GM13977 (cell line): ENCODE measurements at places on chromosomes 7 and 10.

DNA sequence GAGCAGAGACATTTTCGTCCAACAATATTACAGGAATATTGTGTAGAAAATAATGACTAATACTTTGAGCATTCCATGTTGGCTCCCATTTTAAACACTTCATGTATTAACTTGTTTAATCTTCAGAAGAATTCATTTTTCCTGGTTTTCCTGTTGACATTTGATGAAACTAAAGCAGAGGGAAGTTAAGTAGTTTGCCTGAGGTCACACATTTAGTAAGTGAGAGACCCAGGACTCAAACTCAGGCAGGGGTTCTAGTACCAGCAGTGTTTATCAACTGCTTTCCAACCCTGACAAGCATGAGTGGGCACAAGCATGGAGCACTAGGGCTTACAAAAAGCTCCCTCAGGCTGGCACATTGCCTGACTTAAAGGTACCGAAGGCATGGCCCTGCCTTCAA lies 719.1 kb downstream of the AUTS2 start:
- DNase-seq = no peak

DNA sequence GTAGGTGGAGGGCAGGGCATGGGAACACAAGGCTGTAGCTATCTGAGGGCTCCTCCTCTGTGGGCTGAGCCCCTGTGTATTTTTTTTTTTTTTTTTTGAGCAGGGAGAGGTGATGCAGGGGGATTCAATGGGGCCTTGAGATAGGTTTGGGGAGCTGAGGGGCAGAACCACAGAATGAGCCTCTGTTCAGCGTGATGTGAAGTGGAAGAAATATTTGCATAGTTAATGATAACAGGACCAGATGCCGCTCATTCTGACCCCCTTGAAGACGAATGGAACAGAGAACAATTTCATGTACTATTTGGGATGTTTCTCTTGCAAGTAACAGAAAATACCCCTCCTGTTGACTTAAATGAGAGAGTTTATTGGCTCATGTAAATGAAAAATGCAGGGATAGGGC lies 69.7 kb upstream of the EMX2 start:
- DNase-seq = no peak

GRCh38 chr7:23261843-23262452 lies 15.4 kb downstream of the GPNMB start:
- DNase-seq = peak; percentile 77

DNA sequence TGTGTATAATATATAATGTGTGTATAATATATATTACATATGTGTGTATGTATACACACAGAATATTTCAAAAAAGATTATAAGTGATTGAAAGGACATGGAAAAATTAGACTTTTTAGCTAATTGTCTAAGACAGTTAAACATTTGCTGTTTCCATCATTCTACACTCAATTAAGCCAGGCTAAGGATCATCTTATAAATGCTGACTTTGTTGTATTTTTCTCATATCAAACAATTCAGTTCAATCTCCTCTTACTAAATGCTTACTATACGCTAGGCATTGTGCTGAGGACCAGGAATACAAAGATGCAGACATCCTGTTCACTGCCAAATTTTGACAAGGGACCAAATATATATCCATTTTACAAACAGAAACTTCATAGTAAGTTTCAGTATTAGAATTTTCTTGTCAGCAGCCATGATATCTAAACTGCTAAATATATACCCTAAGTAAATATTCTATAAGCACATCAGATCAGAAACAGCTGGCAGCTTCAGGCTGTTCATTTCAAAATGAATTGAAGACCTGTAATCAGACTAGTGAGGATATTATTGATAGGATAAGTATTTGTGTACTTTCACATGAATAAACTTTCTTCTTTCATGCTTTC lies 10.3 kb upstream of the LRRN3 start:
- no peak for DNase-seq

GRCh38 chr10:33145451-33146188 lies 187.6 kb upstream of the ITGB1 start:
- DNase-seq = no peak

- no peak for DNase-seq
Measured at GRCh38 chr10:817371-817770, 114.1 kb downstream of the LARP4B start.

DNA sequence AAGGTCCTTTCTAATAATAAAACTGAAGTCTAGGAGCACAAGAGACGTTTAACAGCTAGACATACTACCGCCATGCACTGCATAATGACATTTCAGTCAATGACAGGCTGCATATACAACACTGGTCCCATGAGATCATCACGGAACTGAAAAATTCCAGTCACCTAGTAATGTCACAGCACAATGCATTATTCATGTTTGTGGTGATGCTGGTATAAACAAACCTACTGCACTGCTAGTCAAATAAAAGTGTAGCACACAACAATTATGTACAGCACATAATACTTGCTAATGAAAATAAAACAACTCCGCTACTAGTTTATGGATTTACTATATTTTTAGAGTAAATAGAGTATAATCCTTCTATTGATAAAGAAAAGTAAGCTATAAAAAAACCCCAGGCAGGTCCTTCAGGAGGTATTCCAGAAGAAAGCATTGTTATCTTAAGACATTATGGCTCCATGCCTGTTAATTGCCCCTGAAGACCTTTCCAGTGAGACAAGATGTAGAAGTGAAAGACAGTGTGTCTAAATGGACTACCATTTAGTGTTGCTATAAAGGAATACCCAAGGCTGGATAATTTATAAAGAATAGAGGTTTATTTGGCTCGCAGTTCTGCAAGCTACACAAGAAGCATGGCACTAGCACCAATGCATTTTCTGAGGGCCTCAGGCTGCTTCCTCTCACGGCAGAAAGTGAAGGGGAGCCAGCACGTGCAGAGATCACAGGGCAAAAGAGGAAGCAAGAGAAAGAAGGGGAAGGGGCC lies 47.1 kb downstream of the HIBADH start:
- DNase-seq = no peak

- no peak for DNase-seq
Measured at GRCh38 chr10:108363576-108363975, 1199.1 kb upstream of the SORCS1 start.

DNA sequence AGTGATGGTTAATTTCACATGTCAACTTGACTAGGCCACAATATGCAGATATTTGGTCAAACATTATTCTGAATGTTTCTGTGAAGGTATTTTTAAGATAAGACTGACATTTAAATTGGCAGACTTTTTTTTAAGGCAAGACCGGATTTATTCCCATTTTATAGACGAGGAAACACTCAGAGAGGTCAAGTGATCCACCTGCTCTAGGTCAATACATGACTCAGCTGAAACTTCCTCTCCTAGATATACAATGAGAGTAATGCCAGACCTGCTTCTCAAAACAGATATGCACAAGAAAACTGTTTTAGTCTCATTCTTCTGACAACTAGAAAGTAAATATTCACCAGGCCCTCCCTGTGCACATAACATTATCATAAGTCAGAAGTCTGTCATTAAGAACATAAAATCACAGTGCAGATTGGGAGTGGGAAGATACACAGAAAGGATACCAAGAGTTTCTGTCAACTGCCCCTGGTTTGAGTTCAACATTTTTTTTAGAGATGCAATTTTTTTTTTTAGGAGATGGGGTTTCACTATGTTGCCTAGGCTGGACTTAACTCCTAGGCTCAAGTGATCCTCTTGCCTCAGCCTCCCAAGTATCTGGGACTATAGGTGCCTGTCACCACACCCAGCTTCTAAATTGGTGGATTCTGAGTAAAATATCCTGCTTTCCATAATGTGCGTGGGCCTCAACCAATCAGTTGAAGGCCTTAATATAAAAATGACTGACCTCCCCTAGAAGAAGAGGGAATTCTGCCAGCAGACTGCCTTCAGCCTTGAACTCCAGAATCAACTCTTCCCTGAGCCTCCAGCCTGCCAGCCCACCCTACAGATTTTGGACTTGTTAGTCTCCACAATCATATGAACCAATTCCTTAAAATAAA lies 121.4 kb downstream of the ZFAND4 start:
- no peak for DNase-seq

DNA sequence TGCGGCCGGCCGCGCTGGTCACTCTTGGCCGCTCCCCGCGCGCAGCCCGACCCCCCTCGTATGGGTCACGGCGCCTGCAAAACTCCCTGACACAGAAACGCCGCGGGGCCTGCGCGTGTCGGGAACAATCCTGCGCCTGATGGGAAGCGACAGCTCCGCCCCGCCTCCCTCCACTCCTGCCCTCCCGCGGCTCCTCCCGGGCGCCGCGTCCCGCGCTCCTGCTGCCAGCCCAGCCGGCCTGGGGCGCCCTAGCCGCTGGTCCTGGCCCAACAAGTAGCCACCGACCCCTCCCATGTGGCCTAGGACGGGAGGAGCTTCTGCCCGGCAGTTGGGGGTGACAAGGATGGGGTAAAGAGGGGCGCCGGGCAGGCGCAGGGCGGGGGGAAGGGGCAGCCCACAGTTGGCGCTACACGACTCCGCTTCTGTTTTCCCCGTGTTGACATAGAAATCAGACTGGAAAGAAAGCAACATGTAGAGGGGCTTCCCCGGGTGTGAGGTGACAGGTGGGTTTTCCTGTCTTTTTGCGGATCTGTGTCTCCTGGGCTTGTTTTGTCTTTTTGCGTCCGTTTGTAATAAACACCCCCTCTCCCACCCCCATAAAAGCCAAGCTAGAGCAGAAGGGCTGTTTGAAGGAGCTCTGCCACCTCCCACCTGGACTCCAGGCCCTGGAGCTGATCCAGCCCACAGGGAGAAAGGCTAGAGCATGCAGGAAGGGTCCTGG lies 35.1 kb upstream of the PAX2 start:
- no peak for DNase-seq

DNA sequence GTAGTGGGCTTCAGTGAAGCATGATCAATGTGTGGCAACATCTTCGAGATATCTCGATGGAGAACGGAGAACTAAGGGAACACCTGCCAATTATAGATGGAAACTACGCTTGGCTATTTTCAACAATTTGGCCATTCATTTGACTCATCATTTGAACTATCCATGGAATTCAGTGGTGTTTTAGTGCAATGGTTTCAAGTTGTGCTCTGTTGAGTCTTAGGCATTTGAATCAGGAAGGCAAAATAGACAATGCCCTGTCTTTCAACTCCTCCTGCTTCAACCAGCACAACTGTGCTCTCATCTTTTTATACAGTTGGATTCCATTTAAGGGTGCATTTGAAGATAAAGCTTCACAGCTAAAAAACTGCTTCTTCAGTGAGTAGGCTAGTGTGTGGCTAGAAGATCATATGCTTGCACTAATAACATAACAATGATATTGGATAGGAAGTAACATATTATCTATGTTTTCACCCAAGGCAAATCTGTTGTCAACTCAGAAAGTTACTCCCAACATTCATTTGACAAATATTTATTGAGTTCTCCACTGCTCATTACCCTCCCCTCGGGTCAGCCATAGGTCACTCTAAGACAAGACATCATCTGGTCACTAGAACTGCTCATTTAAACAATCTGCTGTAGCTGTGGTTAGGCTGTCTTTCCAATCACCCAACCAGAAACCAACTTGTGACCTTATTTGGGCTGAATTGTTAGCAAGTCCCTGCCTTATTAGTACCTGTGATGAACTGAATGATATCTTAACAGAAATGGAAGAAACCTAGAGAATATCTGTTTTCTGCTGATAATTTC lies 314.1 kb upstream of the SP4 start:
- DNase-seq = no peak

GRCh38 chr10:92124020-92124419 lies 166.9 kb downstream of the CPEB3 start:
- DNase-seq = no peak

DNA sequence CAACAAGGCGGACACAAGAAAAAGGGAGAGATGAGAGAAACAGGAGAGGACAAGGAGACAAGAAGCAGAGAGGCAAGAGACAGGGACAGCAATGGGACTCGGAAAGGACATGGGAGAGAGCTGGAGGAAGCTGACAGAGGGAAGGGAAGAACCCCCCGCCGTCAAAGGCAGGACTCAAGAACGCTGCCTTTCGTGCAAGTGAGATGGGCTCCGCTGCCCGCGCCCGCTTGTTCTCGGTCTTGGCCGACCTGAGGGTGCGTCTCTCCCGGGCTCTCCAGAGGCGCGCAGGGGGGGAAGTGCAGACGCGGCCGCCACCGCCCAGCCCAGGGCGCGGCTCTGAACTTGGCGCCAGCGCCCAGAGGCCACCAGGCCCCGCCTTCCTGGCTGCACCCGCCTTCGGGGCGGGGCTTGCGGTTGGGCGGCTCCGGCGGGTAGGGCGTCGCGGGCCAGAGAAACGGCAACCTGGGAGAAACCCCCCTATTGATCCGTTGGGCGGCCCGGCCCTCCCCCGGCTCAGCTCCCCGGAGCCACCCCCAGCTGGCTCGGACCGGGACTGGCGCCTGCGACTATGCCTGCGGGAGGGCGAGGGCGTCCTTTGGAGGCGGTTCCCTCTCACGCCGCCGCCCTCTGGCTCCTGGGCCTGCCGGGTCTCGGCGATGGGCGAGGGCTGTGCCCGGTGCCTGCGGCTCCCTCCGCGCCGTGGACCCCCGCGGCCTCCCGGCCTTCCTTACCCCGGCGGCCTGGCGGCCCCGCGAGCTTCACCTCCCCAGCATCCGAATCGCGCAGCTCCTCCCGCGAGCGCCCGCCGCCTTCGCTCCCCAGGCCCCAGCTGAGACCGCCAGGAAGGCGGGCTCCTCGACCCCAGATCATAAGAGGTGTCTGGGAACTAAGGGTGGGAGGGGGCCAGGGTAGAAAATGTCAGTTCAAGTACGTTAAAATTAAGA lies 2.2 kb upstream of the ANTXRL start:
- DNase-seq = peak; percentile 90

GRCh38 chr10:89269433-89270152 lies 18.0 kb upstream of the LIPA start:
- DNase-seq = no peak

- DNase-seq = no peak
Measured at GRCh38 chr7:133535308-133535707, 282.4 kb downstream of the EXOC4 start.

GRCh38 chr10:89377705-89378637 lies at the start of gene IFIT1B:
TSS of gene IFIT1B (plus strand) at chr10:89378056. CDS start at chr10:89378136, 80 bp downstream.
- no peak for DNase-seq

DNA sequence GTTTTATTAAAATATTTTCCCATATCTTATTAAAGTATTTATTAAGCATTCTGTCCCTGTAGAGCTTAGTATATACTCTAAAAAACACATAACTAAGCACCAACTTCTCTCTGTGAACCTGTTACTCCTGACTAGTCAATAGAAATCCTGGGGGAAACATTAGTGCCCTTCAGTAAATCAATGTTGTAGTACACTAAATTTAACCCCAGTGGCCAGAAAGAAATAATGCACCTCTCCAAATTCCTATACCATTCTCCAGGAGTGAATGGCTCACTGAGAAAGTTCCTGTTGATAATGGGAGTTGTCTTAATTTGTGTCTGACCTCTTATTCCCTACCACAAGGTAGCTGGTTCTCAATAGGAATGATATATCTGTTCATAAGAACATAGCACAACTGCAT lies 188.2 kb downstream of the SEMA3D start:
- DNase-seq = no peak

DNA sequence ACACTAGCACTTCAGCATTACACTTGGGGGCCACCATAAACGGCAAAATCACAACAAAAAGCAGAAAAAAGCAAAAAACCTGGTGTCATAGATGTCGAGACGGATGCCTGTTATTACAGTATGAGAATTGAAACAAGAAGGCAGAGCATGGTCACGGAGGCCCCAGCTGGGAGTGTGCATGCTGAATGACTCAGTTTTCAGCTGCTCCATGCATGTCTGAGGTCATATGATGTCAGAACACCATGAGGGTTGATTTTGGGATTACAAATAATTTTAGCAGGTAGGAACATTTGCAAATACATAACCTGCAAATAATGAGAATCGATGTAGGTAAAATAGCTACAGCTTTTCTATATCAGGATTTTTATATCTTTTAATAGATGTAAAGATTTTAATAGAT lies 19.1 kb downstream of the ZMYND11 start:
- no peak for DNase-seq

- DNase-seq = peak; percentile 10
Measured at GRCh38 chr7:21671859-21672258, 129.0 kb downstream of the DNAH11 start.

GRCh38 chr7:140142031-140142430 lies 34.8 kb downstream of the KDM7A start:
- no peak for DNase-seq
